Stimulated activated CD4-positive, alpha-beta T cell treated with anti-CD3 and anti-CD28 coated beads, Interleukin-12 subunit alpha, Interleukin-12 subunit beta, amount 100 ng/mL, for 24 hours (primary cell): ENCODE measurements at places on chromosomes 1 and 21.

GRCh38 chr1:22531251-22531650 is 32.0 kb upstream of the EPHA8 start:
- DNase-seq = no peak

DNA sequence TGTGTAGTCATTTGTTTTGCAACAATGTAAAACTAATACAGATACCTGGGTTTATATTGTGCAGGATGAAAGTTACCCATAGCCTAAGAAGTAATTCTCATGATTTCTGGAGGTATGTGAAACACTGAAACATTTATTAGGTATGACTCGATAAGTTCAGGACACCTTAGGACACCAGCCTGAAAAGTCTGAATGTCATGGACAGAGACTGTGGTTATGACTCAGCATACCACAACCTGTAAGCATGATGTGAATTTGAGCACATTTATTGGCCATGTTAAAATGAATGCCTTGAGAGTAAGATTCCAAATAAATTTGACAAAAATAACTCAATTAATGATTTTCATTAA is 1471.7 kb upstream of the B3GALT2 start:
- DNase-seq = no peak

DNA sequence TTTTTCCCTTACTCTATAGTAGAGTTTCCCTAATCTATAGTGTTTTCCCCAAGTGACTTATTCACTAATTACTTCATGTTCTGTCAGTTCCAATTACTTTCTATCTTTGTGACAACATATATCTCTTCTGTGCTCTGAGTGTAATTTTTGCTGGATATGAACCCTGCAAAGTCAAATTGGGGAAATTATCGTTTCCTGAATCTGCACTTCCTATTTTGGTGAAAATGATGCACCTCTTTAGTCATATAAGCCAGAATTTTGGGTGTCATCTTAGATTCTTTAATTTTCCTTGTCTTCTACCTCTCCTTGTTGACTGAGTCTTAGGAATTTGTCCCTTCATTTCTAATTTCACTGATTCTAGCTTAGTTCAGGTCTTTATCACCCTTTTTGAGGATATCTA is 33.4 kb upstream of the PRKACB start:
- no peak for DNase-seq

DNA sequence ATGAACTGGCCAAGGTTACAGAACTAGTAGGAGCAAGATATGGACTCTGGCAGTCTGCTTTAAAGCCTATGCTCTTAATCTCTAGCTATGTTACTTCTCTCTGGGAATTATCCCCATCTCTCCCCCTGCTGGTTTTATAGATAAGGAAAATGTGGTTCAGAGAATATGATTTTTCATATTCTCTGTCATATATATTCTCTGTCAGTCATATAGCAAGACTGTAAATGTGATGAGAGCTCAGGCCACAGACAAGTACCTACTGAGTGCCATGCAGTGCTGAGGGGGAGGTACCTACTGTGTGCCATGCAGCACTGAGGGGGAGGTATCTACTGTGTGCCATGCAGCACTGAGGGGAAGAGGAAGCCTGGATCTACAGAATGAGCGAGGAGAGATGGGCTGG is 220.3 kb upstream of the FGGY start:
- no peak for DNase-seq

- no peak for DNase-seq
Measured at GRCh38 chr1:76035053-76035452, 39.5 kb upstream of the ST6GALNAC3 start.

DNA sequence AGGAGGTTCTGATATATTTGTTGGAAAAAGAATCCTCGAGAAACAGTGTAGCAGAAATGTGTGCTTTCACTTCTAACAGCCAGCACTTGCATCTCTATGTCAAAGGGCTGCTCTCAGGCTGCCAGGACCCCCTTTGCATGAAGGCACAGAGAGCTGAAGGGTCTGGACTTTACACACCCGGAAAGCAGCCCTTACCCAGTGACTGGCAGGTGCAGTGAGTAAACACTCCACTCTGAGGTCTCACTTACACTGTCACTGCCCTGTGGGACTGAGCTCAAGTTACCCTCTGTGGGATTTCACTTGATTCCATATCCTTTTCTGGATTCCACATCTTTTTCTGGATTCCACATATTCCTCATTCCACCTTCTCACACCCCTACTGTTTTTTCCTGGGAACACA is 40.8 kb upstream of the PPP2R5A start:
- no peak for DNase-seq

DNA sequence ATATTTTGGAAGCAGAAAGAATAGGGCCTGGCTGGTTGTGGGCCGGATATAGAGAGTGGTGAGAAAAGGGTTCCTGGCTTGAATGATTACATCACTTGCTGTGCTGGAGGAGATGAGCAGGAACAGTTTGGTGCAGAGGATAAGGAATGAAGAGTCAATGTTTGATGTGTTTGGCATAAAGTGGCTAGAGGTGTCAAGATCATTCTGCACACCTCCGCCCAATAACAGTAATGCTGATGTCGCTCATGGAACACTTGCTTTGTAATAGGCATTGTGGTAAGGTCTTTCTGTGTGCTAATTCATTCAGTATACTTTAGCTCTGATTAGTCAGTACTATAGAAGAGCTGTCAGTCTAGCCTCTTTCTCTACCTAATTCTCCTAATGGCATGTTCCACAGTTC is 48.0 kb upstream of the RAVER2 start:
- no peak for DNase-seq

DNA sequence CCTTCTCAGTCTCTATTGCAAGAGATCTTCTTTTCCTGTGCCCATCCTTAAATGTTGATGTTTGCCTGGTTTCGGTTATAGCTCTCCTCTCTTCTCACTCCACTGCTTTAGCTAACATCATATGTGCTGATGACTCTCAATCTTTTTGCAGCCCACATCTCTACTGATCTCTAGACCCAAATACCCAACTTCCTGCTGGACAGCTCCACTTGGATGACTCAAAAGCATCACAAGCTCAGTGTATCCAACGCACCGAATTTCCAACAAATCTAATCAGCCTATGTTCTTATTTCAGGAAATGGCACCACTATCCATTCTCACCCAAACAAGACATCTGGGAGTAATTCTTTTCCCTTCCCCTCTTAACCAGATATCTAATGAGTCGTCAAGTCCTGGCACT is 79.1 kb upstream of the ARTN start:
- no peak for DNase-seq

DNA sequence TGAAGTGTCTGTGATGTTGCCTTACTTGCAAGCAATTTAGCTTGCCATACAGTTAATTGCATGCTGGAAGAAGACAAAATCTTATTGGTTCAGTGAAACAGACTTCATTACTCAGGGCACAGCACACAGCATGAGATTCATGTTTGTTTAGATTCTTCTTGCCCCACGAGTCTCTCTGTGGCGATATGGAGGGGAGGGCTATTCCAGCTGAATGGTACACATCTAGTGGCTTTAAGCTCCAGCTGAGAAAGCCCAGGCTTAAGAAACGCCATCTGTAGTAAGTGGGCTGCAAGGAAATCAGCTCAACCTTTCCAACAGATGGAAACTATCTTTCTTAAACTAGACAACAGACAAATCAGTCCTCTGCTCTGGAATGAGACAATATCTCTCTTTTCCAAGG is 1022.0 kb downstream of the NCAM2 start:
- no peak for DNase-seq

- no peak for DNase-seq
Measured at GRCh38 chr1:85571181-85571759, 9.3 kb upstream of the CCN1 start.

DNA sequence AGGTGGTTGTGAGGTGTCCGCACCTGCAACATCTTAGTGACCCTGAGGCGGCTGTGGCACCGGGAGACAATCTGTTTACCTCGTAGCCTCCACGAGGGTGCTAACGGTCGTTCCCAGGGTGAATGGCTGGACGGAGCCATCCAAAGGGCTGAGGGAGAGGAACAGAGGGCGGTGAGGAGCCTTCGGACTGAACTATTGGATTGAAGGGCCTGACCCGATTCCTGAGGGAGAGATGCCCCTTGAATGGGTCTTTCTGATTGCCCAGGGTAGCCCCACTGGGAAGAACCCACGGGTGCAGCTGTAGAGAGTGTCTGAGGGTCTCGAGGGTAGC is 2.3 kb downstream of the NR5A2 start:
- DNase-seq = no peak

DNA sequence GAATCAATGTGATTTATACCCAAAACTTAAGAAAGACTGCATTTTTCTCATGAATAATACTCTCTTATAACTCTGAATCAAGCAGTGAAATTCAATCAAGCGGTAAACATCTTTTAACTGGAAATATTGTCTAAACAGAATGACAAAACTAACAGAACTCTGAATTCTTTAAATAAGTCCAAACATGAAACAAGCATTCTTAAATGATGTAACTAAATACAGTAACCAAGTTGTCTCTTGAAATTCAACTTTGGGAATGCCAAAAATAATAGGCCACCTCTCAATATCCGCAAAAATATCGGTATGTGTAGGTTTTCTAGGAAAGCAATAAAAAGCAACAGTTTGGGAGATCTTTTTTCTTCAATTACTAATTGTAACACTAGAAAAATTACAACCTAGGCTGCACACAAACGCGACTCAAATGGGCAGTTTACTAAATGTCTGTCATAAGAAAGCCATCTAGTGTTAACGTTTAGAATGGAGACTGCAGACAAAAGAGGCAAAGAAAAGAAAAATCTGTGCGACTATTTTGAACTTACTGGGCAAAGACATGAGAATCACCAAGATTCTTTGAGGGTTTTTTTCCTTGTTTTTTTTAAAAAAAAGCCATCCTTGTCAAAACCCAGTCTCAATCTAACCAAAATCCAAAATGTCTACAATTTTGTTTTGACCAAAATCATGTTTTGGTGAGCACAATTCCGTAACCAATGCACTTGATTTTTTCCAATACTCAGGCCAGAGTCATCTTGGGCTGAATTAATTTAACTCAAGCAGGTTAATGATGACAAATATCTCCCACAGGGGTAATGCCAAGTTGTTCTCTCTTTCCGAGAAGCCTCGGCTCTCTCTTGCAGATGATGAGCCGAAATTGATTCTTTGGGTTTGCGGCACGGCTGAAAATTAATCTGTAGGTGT is 1.3 kb downstream of the SIPA1L2 start:
- no peak for DNase-seq

DNA sequence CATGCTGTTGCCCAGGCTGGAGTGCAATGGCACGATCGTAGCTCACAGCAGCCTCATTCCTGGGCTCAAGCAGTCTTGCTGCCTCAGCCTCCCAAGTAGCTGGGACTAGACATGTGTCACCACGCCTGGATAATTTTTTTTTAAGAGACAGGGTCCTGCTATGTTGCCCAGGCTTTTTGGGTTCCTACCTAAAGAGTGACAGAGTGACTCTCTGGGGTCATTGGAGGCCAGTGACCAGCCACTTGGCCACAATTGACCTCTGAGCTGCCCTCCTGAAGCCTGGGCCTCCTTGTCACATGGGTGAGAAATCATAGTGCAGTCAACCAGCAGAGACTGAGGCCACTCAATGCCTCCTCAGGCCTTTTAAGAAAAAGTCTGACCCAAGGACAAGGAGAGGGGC is 5.7 kb downstream of the DIO1 start:
- no peak for DNase-seq

- DNase-seq = no peak
Measured at GRCh38 chr1:108842525-108843181, 14.2 kb downstream of the AKNAD1 start.

DNA sequence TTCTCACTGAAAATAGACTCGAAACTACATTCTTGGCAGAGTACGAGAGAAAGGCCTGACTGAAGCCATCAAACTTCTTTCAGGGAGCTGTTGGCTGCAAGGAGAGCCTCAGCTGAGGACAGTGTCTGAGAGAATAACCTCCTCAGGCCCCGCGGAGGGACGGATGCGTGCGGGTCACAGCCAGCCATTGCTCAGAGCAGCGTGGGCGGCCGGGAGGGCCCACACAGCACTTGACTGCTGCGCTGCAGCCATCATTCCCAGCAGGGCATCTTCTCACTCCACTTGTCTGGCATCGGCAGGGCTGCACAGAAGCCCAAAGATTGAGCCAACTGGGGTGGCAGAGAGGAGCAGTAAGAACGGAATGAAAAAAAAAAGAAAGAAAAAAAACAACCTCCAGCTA is 113.5 kb downstream of the XCL2 start:
- no peak for DNase-seq

DNA sequence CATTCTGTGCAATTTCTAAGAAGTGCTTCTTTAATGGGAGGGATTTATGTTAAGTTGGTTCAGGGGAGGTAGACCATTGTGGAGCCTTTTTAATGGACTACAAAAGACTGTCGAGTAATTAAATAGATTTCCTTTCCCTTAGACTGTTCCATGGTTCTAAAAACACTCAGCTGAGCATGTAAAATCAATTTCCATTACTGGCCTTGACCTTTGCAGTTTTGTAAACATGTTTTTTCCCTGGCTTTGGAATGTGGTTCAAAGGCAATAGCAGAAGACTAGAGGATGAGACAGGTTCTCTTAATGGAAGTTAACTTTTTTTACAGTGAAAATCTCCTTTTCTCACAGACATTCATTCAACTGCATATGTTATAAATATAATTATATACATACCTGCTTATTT is 37.6 kb upstream of the BTG3 start:
- no peak for DNase-seq

DNA sequence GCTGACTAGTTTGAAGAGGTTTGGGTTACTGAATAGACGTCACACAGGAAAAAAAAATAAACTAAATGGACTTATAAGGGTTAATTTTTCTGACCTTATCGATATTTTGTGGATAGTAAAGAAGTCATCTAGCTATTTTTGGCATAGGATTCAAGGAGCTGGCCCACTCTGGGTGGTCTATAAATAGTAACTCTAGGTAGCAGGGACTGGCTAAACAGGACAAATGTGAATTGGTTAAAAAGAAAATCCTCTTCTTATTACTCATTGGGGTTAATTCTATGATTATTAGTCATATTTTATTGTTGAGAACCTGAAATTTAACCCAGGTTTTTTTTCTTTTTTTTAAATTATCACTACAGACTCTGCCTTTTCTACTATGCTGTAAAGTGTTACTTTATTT is 61.7 kb downstream of the ATF6 start:
- no peak for DNase-seq

- no peak for DNase-seq
Measured at GRCh38 chr1:197127246-197127912, 19.1 kb downstream of the ASPM start.

DNA sequence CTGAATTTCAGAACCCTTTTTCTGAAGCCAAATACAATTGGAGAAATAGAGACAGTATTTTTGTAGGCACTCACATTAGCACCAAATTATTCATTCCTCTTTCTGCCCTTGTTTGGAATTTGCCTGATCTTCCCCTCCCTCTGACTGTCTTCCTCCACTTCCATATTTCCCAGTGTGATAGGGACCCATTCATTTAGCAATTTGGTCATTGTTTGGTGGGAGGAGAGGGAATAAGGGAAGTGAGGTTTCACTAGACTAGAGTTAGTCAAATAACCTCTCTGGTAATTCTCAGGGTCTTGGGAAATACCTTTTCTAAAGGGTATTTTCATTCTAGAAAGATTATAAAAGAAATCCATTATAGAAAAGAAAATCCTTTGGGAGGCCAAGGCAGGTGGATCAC is 31.0 kb upstream of the MTMR11 start:
- DNase-seq = no peak

GRCh38 chr1:89429062-89429461 is 65.2 kb downstream of the GBP6 start:
- no peak for DNase-seq
